Esophagus squamous epithelium (tissue), 5 donors: ENCODE measurements at places on chromosomes 13 and 19. TPM values are rescaled to one million over a fixed set of nuclear protein-coding genes. Genes with fewer than 3 reads are reported as not detected.

DNA sequence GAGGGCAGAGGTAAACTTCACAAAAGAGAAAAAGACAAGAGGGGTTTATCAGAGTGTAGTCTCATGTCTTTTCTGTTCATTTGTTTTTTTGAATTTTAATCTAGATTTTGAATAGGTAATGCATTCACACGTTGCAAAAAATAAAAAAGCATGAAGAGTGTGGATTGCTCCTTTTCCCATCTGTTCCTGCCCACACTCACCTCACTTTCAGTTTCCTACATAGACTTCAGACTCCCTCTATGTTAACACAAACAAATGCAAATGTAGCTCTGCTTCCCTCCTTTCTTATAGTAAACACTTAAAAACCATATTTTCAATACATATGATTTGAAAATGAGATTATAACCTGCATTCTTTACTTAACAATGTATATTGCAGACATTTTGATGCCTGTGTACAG, 20.3 kb downstream of the TNFSF13B start:
- DNase-seq: no peak
- H3K27ac ChIP-seq: no peak overlapping the region
- H3K4me1 ChIP-seq: no peaks in the 10 kb centered on the region
- no peaks in the 10 kb centered on the region for H3K36me3 ChIP-seq

DNA sequence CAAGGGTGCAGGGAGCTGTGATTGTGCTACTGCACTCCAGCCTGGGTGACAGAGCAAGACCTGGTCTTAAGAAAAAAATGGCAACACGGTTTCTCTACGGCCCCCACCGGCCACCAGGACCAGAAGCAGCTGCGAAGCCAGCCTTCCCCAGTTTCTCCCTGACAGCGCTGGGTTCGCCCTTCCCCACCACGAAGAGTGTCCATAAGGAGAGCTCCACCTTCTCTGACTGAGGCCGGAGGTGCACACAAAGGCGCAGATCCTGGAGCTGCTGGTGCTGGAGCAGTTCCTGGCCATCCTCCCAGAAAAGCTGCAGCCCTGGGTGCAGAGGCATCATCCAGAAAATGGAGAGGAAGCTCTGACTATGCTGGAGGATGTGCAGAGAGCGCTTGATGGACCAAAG, 52.2 kb upstream of the ZNF599 start:
- H3K36me3 ChIP-seq: no peaks in the 10 kb centered on the region
- H3K27me3 ChIP-seq: no peaks in the 10 kb centered on the region
- H3K27ac ChIP-seq: no peak overlapping the region
- no peak overlapping the region for H3K4me3 ChIP-seq
- DNase-seq: no peak
- H3K4me1 ChIP-seq: no peaks in the 10 kb centered on the region

GRCh38 chr13:29885989-29886388, 35.6 kb upstream of the UBL3 start:
- H3K36me3 ChIP-seq: no peaks in the 10 kb centered on the region
- H3K27ac ChIP-seq: no peak overlapping the region
- no peak for DNase-seq
- H3K4me1 ChIP-seq: no peaks in the 10 kb centered on the region
- no peaks in the 10 kb centered on the region for H3K27me3 ChIP-seq

DNA sequence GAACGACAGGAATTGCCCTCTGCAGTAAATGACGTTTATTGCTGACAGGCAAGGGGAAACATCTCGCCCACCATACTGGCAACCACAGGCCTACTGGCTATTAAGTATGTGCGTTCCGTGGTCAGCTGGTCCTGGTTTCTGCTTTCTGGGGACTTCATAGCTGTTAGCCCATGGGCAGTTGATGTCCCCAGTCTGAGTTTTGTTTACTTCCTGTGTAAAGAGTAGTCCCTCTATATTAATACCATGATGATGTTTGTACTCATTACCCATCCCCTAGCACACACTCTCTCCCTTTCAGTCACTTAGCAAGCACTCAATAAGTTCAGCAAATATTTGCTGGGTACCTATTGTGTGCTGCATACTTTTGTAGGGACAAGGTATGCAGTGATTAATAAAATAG, 6.5 kb upstream of the MIA start:
- DNase-seq: no peak
- H3K4me3 ChIP-seq: no peak overlapping the region
- H3K4me1 ChIP-seq: no peaks in the 10 kb centered on the region

The TBXA2R gene
- 1.3 TPM for total RNA-seq

The TTYH1 gene
- not detected for total RNA-seq

The KIR2DL3 gene
- total RNA-seq: not detected
